ENCODE measurements at places on chromosomes 2 and 18.

- no peak for DNase-seq
These were observed 278.3 kb downstream of the MYCN start for GRCh38 chr2:16218625-16219024.

- no peak for DNase-seq
These were observed 65.4 kb upstream of the ACAA2 start for GRCh38 chr18:49878567-49879270.

DNA sequence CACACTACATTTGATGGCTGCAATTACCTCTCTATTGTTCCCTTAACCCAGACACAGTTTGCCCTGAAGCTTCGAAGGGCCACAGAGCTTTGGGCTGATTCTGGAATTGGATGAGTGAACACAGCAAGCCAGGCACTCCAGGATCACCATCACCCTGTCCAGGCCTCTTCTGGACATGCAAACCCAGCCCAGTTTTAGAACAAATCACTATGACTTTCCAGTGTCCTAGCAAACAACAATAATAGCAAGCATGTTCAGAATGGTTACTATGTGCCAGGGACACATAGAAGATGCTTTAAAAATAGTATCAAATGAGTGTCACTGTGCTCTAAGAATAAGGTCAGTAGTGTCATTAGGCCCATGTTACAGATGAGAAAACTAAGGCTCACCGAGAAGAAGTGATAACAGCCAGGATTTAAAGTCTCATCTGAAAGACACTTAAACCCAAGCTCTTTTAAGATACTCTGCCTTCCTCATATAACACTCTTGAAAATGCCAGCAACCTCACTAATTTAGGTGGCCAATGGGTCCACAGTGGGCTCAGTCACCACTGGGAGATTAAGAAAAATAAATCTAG is 191.7 kb upstream of the STK17B start:
- no peak for DNase-seq

GRCh38 chr2:227491386-227491785 is 19.4 kb downstream of the AGFG1 start:
- DNase-seq, result no peak

GRCh38 chr2:101175991-101176390 is 24.8 kb upstream of the TBC1D8 start:
- no peak for DNase-seq

- DNase-seq, result no peak
These were observed 59.0 kb upstream of the ZNF532 start for GRCh38 chr18:58805467-58806187.

GRCh38 chr2:48080534-48081316 is 174.4 kb upstream of the FBXO11 start:
- no peak for DNase-seq

DNA sequence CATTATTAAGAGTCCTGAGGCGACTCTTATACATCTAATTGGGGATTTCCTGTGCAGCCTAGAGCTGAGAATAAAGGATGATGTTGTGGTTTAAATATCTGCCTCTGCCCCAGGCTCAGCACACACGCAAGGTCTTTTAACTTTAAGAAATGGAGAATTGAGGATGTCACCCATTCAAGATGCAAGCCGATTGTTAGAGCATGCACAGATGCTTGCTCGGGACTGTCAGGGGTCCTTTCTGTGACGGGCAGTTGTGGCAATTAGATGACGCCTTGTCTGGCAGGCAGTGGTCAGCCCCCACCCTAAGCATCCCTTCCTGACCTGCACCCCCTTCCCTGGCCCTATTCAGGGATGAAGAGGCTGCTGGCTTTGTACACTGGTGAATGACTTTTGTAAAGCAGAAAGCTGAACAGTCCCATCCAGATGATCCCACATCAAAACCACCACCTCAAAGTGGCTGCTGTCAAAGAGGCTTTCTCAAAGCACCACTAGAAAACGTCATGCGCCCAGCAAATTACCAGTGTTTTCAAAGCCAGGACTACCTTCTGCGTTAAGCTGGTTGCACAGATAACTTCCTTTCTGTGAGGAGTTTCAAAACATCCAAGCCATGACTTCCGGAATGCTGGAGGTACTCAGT is 23.7 kb downstream of the FAM178B start:
- DNase-seq, result peak; percentile 34

- no peak for DNase-seq
These were observed 109.6 kb upstream of the FOSL2 start for GRCh38 chr2:28282861-28283646.

- no peak for DNase-seq
These were observed 97.8 kb downstream of the TMEM18 start for GRCh38 chr2:579351-579886.

DNA sequence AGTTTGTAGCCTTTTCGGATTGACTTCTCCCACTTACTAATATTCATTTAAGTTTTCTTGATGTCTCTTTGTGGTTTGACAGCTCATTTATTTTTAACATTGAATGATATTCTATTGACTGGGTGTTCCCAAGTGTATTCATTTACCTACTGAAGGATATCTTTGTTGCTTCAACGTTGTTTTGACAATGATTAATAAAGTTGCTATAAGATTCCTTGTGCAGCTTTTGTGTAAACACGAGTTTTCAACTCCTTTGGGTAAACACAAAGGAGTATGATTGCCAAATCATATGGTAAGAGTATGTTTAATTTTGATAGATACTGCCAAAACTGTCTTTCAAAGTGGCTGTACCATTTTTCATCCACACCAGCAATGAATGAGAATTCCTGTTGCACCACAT is 1200.9 kb downstream of the DSC3 start:
- DNase-seq, result no peak

GRCh38 chr2:221437056-221437455 is 135.0 kb downstream of the EPHA4 start:
- DNase-seq, result no peak

- DNase-seq, result peak; percentile 100
These were observed at the start of gene AFG3L2 for GRCh38 chr18:12376754-12377555. TSS of gene AFG3L2 (minus strand) at chr18:12377227. CDS start at chr18:12377082, 145 bp downstream.

DNA sequence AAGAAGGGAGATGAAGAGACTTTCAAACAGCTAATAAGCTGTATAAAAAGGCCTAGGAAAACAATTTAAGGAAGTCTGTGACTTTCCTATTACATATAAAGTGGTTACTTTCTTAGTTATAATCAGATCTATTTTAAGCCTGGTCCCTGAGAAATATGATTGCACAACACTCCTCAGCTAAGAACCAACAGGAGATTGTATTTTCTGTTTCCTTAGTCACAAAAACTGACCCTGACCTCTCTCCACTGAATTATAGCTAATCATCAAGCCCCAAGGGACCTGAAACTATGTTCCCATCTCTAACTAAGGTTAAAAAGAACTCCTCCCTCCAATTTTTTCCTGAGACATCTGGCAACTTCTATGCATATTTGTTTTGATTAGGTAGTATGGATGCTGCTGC is 106.9 kb downstream of the ROCK1 start:
- no peak for DNase-seq

- no peak for DNase-seq
These were observed 45.4 kb downstream of the SPRED2 start for GRCh38 chr2:65386989-65387388.

DNA sequence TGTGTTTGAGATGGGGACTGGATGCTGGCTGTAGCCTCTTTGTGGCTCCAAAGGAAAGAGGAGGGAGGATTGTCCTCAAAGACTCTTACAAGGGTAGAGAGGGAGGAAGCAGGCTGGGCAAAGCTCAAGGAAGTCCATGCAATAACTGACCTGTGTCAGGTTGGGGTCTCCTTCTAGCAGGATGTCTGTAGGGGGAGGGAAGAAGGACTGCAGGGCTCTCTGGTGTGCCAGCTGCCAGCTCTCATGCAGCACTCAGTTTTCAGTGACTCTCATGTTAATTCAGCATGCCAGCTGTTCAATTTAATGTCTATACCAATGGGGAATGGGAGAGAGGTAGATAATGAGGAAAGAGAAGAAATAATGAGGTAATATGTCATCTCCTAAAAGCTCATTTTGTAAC is 85.3 kb upstream of the RANBP2 start:
- no peak for DNase-seq

- no peak for DNase-seq
These were observed 122.8 kb upstream of the RMDN2 start for GRCh38 chr2:37802211-37802752.

GRCh38 chr2:197268786-197269584 is 41.6 kb downstream of the ANKRD44 start:
- DNase-seq, result no peak

GRCh38 chr2:6069381-6069780 is 377.2 kb downstream of the SOX11 start:
- DNase-seq, result no peak

All from stimulated activated CD4-positive, alpha-beta T cell treated with anti-CD3 and anti-CD28 coated beads, TNF-alpha, amount 100 ng/mL, for 24 hours (primary cell).